ENCODE measurements at places on chromosomes 5 and 9. TPM values are rescaled to one million over a fixed set of nuclear protein-coding genes. Genes with fewer than 3 reads are reported as not detected.
A peak's percentile ranks its signal among the peaks of the same experiment; 100 is the strongest.

DNA sequence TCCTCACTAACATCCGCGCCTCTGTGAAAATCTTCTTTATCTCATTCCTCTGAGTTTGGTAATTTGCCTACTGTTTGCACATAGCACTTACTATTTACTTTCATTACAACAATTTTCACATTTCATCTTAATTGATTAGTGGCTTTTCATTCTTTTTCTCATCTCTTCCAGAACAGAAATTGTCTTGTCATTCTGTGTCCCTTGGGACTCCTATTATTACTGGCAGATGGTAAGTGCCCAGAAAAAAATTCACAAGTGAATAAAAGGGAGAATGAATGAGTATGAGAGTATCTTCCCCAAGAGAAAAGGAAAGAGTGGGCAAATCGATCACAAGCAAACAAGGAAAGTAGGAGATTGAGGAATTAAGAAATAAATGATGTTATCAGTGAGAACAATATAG is 876.1 kb downstream of the TLE4 start:
- no peak for DNase-seq

DNA sequence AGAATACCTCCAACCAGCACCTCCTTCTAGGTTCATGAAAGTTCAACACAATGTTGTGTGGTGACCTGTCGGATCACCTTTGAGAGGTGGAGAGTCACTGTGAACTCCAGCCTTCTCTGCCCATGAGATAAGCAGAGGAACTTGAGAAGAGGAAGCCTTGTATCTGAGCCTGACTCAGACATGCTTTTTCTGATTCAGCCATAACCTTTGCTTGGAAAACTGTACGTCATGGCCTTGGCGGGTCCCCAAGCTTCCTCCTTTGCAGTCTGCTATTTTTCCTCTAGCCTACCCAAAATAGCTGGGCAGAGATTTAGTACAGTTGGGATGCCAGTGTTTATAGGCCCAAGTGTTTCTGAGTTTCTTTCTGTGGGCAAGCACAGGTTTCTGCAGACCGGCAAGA is 274.7 kb downstream of the CETN3 start:
- no peak for DNase-seq

TRIM52 gene
- total RNA-seq: 13.2 TPM

IL5 gene
- 0.50 TPM for total RNA-seq

DNA sequence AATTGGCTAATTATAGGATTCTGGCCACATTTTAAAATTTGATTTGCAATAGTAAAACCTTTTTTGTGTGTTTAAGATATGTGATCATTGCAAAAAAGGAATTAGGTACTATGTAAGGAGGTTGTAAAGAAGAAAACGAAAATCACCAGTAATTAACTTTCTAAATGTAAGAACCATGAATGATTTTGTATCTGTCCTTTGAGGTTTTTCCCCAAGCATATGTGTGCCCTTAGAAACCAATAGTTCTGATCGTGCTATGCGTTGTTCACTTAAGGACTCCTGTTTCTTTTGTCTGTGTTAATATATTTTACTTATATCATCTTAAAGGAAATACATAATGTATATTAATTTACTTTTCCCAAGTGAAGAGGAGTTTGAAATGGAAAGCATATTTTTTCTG is 410.2 kb downstream of the PSAT1 start:
- no peak for DNase-seq

GGTA1 gene
- total RNA-seq: 7.6 TPM

APBA1 gene
- 76.4 TPM for total RNA-seq

DNA sequence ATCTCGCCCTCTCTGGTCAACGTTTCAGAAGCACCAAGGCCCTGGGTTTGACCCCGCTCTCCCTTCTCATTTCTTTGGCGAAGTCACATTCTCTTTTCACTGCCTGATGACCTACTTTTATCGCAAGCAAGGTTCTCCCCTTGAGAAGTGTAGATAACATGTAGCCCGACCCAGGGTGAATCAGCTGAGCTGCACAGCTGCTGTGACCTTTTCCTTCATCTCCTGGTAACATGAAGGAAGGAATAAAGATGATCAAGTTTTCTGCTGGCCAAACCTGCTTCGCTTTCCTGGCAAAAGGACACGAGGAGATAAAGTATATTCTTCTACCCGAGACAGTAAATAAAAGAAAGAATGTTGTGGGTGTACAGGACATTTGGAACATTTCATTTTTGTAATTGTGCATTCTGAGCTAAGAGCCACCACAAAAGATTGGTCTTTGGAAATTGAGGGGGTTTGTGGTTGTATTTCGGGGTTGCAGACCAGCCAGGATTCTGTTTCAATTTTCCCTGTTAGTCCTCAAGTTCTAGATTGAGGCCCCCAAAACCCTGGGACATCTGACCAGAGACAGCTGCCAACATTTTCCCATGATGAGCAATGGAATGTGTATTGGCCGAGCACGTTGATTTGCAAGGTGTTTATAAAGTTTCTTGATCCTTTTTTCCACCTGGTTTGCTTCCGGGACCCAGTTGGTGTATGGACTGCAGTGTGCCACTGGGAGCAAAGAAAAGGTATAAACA is 155.1 kb upstream of the ZNF462 start:
- no peak for DNase-seq

DNM1 gene
- 44.6 TPM for total RNA-seq

CD274 gene
- 2.8 TPM for total RNA-seq

GRCh38 chr5:42242210-42242609 is 181.0 kb upstream of the GHR start:
- no peak for DNase-seq

DNA sequence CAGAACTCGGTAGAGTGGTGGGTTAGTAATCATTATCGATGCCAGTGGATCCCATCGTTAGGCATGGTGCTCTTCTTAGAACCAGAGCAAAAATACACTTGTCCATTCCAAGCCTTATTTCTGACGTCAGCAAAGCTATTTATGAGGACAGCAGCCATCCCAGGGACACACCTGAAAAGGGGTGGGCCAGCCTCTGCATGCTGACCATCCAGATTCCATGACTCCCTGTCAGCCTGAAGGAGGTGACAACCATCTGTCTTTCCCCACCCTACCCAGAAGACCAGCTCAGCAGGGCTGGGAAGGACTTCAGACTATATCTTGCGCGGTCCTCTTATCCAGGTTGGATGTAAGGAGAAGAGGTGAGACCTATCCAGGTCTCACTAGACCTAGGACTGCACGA is 5.7 kb upstream of the NIPAL4 start:
- no peak for DNase-seq

- DNase-seq: no peak
These were observed 97.4 kb upstream of the TRIM32 start for GRCh38 chr9:116589392-116590354.

DNA sequence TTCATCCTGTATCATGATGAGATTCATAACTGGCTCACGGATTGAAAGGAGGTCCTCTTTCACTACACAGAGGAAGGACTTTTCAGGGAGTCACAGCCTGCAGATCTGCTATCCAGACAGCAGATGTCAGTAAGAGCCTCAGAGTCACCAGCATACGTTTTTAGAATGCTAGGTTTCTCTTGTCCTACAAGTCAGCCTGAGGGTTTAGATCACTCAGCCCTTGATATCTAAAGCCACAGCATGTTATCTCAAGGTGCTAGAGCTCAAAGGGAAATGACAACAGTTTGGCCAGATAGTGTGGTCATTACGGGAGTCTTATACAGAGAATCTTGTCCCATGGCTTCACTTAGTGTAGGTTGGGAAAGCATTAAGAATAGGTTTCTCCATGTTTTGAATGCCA is 30.9 kb upstream of the SLC46A2 start:
- DNase-seq: peak; percentile 73

MARVELD2 gene
- 2.4 TPM for total RNA-seq

DNA sequence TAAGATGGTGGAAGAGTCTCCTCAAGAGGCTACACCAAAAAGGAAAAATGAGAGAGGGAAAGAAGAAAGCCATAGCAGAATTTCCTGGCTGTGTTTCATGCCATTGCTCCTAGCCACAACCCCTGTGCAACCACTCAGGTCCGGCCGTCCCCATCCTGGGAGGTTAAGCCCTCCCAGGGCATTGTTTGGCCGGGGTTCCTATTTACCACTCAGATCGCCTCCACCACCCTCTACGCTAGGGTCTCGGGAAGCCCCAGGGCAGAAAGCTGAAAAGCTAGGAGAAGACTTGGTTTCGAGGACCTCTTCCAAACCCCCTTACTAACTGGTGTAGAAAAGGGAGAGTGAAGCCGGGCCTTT is 715 bp downstream of the RC3H2 start:
- DNase-seq: no peak

PPP3R2 gene
- total RNA-seq: 0.61 TPM

GRCh38 chr9:16223074-16223871 is 647.2 kb downstream of the BNC2 start:
- no peak for DNase-seq

DNA sequence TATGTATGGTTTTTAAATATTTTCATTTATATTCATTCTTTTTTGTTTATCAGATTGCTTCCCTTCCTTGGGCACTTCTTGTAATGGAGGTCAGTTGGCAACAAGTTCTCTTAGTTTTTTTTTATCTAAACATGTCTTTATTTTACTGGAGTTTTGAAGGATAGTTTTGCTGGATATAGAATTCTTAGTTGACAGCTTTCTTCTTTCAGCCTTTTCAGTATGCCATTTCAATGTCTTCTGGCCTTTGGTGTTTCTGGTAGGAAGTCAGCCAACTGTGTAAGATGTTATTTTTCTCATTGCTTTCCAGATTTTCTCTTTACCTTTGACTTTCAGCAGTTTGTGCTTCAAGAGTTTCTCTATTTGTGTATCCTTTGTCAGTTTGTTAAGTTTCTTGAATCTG is 14.2 kb downstream of the SLC12A2 start:
- no peak for DNase-seq

TERT gene
- 0.50 TPM for total RNA-seq

SLC6A7 gene
- total RNA-seq: 4.4 TPM

FREM1 gene
- total RNA-seq: 20.8 TPM

Data from spinal cord (tissue), 10 donors.